Metanephros (tissue), 2 donors: ENCODE measurements at places on chromosomes 13 and 19. TPM values are rescaled to one million over a fixed set of nuclear protein-coding genes. Genes with fewer than 3 reads are reported as not detected.

The ZNF575 gene
- total RNA-seq: 1.8 TPM

The MTUS2 gene
- 3.3 TPM for total RNA-seq

The IL17D gene
- 4.3 TPM for total RNA-seq

The PAK4 gene
- 38.0 TPM for total RNA-seq

The RFPL4A gene
- not detected for total RNA-seq

The PGLYRP2 gene
- not detected for total RNA-seq

The MYO1F gene
- 20.0 TPM for total RNA-seq
